Effector memory CD4-positive, alpha-beta T cell (primary cell): ENCODE measurements at places on chromosomes 1 and 21.

DNA sequence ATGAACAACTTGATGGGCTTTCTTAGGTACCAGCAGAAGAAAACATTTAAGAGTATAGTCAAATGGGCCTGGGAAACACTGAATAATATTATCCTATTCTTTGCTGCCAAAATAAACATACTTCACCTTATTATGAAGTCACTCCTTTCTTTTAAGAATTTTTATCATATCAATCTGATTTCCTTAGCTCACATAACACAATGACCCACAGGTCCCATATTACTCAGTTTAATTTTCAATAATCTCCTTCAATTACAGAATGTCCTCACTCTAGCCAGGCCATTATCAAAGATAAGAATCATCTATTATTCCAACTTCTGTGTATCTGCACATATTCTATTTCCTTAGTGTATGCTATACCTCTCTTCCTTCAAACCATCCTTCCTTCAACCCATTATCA lies 63.0 kb downstream of the PIGK start:
- no peak for DNase-seq

DNA sequence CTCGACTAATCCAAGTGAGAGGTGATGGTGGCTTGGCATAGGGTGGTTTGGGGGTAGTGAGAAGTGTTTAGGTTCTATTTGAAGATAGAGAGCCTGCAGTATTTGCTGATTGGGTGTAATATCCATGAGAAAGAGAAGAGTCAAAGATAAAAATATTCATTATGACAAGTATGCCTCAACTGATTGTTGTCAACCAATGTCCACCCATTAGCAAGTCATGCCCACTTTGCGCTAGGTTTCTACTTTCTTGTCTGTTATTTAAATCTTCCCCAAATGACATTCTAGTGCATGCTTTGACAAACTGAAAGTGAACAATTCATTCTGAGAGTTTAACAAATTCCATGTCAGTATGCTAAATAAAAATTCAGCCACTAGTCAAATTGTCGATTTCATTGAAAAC lies 3.8 kb upstream of the XCL1 start:
- DNase-seq, result no peak

DNA sequence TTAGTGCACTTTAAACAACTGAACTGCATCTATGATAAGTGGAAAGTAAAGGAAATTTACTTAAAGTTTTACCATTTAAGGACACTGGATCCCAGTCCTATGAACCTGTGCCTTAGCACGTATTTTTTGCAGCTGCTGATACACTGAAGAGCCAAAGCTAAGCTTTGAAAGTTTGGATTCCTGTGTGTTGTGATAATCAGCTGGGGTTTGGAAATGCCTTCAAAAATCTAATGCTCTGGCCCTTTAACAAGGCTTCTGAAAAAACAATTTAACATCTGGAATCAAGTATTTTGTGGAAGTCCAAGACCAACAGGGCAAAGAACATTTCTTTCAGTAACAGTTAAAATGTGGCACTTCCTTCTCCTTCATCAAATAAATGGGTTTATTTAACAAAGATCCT lies 51.8 kb downstream of the DDAH1 start:
- DNase-seq, result no peak

GRCh38 chr1:240501115-240501514 lies 110.8 kb downstream of the GREM2 start:
- no peak for DNase-seq

GRCh38 chr1:219121679-219122078 lies 52.0 kb upstream of the LYPLAL1 start:
- no peak for DNase-seq
